ENCODE measurements at places on chromosomes 1 and 21.

- DNase-seq = no peak
These were observed 60.7 kb upstream of the CDC42BPA start for GRCh38 chr1:227378871-227379554.

- no peak for DNase-seq
These were observed at the start of gene C1QB for GRCh38 chr1:22652881-22653316. C1QB (plus strand) TSS chr1:22653236; CDS start chr1:22659463, 6,227 bp downstream.

DNA sequence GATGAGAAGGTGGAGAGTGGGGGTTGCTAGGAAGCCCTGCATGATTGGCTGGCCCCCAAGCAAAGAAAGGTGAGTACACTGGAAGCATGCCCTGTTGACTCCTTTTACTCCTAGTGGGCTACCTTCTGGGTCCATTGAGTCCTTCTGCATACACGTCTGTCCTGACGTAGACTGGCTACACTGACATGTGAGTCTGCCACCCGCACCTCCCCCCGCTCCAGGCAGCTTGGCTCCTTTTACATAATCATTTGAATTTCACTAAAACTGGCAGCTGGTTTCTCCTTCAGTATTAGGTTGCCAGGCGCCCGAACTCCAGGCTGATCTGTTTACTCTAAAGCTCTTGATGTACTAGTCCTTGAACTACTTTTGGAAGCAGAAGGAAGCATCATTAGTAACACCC lies 8.7 kb downstream of the MRPS21 start:
- DNase-seq = no peak

GRCh38 chr21:17775431-17776126 lies 43.6 kb downstream of the C21orf91 start:
- DNase-seq = peak; percentile 53

GRCh38 chr1:9589144-9589718 lies 520 bp downstream of the TMEM201 start:
- peak; percentile 24 for DNase-seq

DNA sequence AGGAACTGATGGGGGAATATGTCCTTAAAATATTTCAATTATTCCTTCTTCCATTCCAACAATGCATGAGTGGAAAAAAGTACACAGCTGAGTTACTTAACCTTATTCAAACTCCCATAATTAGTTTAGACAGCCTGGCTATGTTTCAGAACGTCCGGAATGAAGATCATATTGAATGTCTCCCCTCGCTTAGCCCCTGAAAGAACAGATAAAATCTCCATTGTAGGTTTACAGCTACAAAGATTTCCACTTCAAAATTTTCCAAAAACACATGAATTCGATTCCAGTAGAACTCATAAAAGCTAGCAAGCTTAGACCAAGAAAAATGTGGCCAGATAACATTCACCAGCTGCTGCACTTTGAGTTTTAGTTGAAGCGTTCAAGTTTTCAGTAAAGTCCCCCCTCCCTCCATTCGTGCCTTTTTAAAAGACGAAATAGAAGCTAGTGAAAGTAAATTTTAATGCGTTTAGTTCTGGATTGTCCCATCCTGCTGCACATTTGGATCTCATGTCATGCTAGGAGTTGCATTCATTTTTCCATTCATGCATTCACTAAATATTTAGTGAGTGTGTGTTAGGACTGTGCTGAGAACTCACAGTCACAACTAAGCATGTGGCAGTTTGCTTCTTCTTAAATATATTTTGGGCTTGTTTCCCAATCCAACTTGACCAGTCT lies 29.4 kb upstream of the SSX2IP start:
- no peak for DNase-seq

GRCh38 chr1:101453844-101454243 lies 217.0 kb downstream of the S1PR1 start:
- DNase-seq = no peak

- no peak for DNase-seq
These were observed 10.7 kb upstream of the COL16A1 start for GRCh38 chr1:31714442-31715086.

- DNase-seq = no peak
These were observed 24.8 kb upstream of the ZMYM4 start for GRCh38 chr1:35243691-35244090.

Data from activated T-helper 9 cell treated with anti-CD3 and anti-CD28 coated beads, Interleukin-2, amount 50 U/mL, for 16 hours (primary cell).